AG04449 (cell line): ENCODE measurements at places on chromosomes 12 and 14.

DNA sequence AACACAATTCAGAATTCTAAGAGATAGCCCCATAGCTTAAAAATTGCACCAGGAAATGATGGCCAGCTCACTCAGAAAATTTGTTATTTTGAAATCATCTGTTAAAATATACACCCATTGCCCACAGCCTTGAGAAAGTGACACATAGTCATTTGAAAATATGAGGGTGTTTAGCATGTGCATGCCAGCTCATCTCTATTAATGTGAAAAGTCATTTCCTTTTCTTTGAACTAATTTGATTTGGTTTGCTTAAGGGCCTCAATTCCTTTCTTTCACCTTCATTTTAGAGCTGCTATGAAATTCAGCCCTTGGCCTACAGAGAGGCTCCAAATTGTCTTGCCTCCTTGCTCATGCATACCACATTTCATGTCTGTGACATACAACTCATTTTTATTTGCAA is 241.4 kb downstream of the PHLDA1 start:
- DNase-seq = no peak

DNA sequence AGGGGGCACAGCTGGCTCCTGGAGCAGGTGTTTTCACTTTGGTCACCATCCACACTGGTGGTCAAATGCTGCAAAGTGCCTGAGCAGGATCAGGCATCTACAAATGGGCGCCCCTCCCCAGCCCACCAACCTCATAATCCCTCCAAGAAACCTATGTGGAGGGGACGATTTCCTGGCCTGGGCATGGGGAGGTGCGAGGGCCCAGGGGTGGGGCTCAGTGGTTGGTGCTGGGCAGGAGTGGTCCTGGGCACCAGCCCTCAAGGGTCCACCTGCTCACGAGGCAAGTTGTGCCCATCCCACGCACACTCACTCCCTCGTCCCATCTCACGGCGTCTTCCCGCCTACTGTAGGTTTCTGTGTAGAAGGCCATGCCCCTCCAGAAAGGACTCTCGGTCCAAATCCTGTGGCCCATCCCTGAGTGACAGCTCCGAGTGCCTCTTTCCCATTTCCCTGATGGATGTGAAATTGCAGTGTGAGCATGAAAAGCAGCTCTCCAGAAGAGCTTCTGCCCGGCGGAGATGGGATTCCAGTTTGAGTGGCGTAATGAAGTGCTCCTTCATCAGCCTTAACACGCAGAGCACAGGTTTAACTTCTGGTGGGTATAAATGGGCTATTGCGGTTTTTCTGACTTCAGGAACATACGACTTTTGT is 36.9 kb downstream of the SLC15A4 start:
- DNase-seq = no peak

- no peak for DNase-seq
Measured at GRCh38 chr14:53304726-53305381, 151.7 kb upstream of the DDHD1 start.

DNA sequence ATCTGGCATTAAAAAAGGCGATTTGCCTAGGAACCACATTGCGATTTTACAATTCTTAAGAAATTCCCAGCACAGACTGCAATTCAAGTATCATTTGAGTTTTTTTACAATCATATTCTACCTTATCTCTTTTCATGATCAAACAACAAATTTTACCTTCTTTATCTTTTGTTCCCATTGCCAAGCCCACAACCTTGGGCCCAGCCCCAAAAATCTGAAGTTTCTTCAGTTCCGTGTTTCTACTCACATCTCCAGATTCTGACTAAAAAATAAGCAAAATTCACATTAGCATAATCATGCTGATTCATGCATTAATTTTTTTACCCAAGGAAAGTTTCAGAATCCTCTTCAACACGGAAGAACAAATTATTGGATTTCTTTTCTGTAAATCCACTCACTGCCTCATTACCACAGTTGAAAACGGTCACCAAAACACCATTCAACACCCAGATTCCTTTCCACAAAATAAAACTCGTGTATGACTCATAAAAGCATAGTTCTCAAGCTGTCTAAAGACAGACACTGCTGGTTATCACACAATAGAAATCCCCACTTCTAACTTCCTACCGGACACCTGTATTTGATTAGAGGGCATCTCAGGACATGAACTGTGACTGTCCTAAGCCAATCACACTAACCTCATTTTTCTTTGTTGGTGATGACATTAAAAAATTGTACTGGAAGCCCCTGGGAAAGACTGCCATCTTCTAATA is 32.7 kb downstream of the KDM5A start:
- DNase-seq = peak; percentile 16

- no peak for DNase-seq
Measured at GRCh38 chr12:59085690-59086089, 165.4 kb upstream of the LRIG3 start.
